CD4-positive, alpha-beta T cell treated with Interleukin-6 for 4 hours (primary cell): ENCODE measurements at places on chromosomes 6 and 20.

DNA sequence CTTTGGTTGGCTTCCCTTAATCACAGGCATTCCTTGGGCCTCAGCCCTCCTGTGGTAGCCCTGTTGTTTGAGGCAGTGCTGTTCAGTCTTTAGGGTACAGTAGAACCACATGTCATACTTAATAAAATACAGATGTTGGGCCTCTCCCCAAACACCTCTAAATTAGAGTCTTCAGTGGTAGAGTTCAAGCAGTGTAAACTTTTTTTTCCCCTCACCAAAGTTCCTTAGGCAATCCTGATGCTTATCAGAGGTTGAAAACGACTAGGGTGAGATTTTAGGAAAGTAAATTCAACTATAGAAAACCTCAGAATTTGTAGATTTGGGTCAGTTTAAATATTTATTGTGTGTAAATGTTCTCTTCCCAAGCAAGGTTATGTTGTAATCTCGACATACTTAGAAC lies 44.6 kb downstream of the BLTP3A start:
- DNase-seq = no peak

DNA sequence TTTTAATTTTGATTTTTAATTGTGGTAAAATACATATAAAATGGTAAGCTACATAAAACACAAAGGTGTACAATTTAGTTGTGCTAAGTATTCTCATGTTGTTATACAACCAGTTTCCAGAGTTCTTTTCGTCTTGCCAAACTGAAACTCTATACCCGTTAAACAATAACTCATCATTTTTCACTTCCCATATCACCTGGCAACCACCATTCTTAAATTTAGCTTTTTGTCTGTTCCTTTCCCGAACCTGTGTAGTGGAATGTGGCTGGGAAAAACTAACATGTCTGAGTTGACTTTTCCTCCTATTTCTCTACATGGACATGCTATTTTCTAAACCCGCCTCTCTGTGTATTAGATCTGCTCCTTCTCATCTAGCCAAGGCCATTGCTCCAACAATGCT lies 27.6 kb downstream of the RPRD1B start:
- no peak for DNase-seq

DNA sequence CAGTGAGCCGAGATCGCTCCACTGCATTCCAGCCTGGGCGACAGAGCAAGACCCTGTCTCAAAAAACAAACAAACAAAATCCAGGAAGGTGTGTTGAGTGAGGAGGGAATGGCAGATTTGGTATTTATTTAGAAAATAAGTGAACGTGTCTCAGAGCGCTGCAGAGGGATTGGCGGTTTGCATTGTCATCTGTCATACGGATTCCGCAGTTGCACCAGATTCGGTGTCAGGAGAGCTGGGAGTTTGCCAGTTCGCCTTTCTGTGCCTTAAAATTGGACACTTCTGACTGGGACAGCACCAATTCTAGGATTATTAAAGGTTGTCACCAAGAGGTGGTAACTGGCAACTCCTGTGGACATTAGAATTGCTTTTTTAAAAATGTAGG lies 912 bp downstream of the SNRNP48 start:
- DNase-seq = no peak

GRCh38 chr6:108203189-108204112 lies 37.6 kb downstream of the NR2E1 start:
- DNase-seq = no peak

- peak; percentile 90 for DNase-seq
Observed at GRCh38 chr6:33430991-33431879, 11.4 kb downstream of the SYNGAP1 start.

DNA sequence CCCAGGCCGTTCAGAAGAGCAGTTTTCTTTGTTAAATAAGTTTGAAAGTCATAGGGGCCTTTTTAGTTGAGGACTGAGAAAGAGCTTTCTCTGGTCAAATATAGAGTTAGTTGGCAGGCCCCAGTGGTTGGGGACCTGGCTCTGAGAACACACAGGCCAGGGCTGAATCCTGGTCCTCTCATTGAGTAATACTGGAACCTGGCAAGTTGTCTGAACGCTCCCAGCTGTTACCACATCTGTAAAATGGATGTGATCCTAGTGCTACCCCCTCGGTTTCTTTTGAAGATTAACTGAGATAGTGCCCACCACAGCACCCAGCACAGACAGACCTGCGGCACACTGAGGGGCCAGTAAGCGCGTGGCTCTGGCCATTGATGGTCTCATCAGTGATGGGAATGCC lies 215.5 kb downstream of the ZDHHC14 start:
- DNase-seq = no peak

- no peak for DNase-seq
Observed at GRCh38 chr6:26175033-26175427, 87.8 kb downstream of the HFE start.

GRCh38 chr6:23335894-23336293 lies 766.5 kb downstream of the HDGFL1 start:
- no peak for DNase-seq

GRCh38 chr6:79548304-79548703 lies 11.1 kb upstream of the LCA5 start:
- DNase-seq = no peak

GRCh38 chr6:111837641-111838500 lies 35.4 kb downstream of the FYN start:
- peak; percentile 31 for DNase-seq

DNA sequence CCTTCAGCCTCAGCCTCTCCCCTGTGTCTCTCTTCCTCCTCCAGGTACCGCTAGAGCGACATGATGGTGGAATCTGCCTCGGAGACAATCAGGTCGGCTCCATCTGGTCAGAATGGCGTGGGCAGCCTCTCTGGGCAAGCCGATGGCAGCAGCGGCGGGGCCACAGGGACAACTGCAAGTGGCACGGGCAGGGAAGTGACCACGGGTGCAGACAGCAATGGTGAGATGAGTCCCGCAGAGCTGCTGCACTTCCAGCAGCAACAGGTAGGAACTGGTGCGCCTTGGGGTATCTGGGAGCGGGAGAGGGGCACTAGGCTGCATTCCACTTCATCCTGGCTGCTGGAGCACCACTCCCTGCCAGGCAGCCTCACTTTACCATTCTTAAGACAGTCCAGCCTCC lies 19.5 kb downstream of the FOXP4 start:
- DNase-seq = no peak

- no peak for DNase-seq
Observed at GRCh38 chr6:144883915-144884314, 598.8 kb downstream of the UTRN start.

- no peak for DNase-seq
Observed at GRCh38 chr6:123997223-123997622, 193.6 kb downstream of the NKAIN2 start.

- no peak for DNase-seq
Observed at GRCh38 chr6:36916126-36916525, 30.4 kb downstream of the C6orf89 start.

- DNase-seq = no peak
Observed at GRCh38 chr6:16635810-16636602, 125.3 kb downstream of the ATXN1 start.

- DNase-seq = no peak
Observed at GRCh38 chr6:170420791-170421776, 114.5 kb downstream of the FAM120B start.

GRCh38 chr20:10423735-10424134 lies 10.3 kb downstream of the MKKS start:
- no peak for DNase-seq

DNA sequence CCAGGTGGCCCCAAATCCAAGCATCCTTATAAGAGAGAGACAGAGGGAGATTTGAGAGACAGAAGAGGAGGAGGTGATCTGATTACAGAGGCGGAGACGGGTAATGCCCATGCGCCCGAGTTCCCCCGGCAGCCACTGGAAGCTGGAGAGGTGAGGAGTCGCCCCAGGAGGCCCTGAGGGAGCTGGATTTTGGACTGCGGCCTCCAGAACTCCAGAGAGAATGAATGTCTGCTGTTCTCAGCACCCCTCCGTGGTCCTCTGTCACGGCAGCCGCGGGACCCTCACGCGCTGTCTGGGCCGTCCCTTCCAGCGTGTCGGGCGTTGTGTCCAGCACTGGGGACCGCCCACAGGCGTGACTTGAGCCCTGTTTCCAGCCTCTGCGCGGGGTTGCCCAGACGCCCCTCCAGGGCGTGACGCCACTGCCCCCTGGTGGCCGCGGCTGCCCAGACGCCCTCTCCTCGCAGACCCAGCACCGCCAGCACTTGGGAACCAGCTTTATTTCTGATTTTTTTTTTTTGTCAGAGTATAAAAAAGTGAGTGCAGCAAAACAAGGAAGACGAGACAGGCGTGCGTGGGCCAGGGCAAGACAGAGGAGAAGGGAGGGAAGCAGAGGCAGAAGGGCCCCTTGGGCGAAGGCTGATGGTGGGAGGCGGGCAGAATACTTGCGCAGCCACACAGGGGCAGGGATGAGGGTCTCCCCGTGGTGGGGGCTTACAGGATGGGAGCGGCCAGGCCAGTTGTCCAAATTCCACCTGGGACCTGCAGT lies 4.1 kb upstream of the ZNF512B start:
- peak; percentile 84 for DNase-seq

GRCh38 chr20:19486446-19486845 lies 271.6 kb upstream of the RIN2 start:
- DNase-seq = no peak

- DNase-seq = no peak
Observed at GRCh38 chr6:46626228-46626909, 26.2 kb downstream of the CYP39A1 start.

DNA sequence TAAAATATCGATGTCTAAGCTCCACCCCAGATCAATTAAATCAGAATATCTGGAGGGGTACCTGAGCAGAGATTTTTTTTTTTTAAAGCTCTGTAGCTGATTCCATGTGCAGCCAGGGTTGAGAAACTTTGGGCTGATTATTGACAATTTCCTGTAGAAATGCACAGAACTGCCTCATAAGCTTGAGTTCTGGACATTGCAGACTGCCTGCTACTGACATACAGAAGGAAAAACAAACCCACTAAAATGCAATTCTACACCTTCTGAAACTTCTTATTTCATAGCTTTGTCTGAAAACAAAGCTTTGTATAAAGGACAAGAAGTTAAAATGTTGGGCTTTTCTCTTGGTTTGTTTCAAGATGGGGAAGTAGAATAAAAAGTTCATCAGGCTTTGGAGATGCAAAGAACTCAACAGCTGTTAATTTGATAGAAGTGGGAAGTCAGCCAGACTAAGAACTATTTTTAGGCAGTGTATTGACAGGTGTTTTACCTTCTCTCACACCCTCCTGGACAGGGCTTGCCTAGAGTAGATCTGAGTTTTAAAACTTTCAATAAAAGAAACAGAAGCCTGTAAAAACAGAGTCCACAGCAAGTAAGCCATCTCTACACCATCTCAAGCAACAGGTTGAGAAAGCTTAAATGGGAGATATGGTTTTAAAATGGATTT lies 147.7 kb downstream of the KCNQ5 start:
- DNase-seq = no peak

- DNase-seq = no peak
Observed at GRCh38 chr6:50264995-50265571, 215.4 kb upstream of the DEFB112 start.

DNA sequence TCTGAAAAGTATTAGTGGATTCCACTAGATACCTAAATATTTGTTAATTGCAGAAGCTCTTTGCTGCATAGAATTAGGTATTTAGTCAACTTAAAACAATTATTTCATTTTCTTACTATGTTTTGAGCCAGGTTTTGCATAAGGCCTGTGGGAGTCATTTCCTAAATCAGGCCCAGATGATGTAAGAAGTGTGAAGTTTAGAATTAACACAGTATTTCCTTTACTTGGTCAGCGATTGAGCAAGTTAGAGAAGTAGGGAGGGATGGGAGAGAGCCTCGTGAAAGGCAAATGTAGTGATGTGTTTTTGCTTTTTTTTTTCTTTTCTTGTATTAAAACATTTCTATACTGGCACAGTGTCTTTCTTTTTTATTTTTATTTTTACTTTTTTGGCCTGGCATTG lies 711.1 kb downstream of the HDGFL1 start:
- DNase-seq = no peak

DNA sequence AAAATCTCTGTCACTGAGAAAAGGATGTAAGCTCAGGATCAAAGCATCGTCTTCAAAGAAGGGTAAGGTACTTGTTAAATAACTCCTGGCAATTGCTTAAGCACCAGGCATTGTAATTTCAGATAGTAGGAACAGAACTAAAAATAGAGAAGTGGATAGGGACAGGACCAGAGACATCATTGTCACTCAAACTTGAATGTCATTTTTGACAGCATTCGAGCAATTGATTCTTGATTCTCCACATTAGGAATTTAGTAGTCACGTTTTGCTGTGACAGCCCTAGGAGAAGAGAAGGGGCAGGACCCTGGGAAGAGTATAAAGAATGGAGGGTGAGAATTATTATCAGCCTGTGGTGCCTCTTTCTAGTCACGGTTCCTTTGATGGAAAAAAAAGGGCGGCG lies 50.1 kb upstream of the BACH2 start:
- no peak for DNase-seq

DNA sequence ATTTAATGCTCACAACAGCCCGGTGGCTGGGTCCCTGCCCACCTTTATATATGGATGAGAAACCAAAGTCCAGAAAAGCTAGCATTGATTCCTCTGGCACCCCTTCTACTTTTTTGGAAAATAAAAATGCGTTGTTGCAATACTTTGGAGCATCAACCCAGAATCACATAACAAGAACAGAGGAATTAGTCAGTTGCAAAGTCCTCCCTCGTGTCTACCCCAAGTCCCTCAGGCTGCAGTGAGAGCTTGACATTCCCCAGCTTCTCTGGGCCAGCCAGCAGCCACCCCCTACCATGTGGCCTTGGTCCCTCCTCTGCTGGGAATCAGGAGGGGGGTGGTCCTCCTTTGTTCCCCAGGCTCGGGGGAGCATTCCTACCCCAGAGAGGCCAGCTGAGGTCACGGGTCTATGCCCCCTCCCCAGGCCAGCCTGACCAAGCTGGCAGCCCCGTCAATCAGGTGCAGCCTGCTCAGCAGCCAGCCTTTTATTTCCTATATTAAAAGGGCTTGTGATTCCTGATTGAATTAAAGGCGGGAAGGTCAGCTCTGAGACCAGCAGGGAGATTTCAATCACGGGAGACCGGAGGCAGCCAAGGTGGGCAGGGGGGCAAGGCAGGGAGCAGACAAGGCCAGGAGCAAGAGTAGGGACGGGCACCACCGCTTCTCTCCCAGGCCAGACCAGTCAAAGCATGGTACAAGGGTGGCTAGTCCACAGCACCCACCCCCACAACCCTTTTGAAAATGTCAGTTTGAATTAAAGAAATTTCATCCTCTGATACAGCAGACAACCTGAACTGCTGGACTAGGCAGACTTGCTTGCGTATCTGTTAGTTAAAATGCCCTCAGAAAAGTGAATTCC lies 158.9 kb downstream of the MRPL14 start:
- no peak for DNase-seq

- no peak for DNase-seq
Observed at GRCh38 chr6:130466052-130466747, 100.4 kb downstream of the TMEM200A start.

DNA sequence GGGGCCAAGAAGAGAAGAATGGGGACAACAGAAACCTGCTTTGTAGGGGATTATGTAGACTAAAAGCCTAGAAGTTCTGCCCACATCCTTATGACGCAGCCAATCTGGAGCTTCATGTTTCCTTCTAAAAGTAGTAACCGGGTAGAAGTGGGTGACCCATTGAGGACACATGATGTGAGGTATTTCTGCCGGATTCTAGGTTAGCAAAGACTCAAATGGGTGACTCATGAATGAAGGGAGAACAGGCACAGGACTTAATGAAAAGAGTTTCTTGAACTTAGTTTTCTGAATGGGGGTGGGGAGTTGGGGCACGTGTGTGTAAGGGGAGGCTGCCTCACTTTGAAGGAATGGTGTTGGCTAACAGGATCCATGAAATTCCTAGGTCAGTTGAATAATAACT lies 68.8 kb downstream of the CDS2 start:
- DNase-seq = no peak
